Sigmoid colon (tissue), 7 donors: ENCODE measurements at places on chromosomes 16 and 17. TPM values are rescaled to one million over a fixed set of nuclear protein-coding genes. Genes with fewer than 3 reads are reported as not detected.

DNA sequence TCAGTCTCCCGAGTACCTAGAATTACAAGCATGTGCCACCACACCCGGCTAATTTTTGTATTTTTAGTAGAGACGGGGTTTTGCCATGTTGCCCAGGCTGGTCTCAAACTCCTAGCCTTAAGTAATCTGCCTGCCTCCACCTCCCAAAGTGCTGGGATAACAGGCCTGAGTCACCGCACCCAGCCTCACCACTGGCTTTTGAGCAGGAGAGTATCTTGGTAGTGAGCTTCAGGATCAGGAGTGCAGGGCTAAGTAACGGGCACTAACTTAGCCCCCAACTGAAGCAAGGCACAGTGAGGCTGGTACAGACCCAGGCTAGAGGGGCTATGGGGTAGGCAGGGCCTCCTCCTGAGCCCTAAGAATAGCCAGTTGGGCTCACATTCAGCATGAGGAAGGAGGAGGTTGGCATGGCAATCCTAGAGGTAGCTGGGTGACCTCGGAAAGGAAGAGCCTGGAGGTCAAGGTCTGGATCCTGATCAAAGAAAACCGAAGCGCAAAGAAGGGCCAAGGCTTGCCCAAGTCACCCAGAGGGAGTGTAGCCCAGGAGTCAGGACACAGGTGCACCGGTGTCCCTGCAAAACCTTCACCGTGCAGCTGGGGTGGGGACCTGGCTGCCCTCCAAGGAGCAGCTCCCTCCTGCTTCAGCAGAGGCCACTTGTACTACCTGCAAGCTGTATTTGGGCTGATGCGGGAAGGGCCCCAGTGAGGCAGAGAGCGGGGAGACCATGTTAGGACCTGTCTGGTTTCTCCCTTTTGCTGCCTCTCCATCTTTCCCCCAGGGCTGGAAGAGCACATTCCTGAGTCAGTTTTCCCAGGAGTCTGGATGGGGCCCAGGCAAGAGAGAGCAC, 1.3 kb upstream of the ADGRG5 start:
- DNase-seq = no peak

GRCh38 chr17:59004338-59005111, 102.2 kb downstream of the TRIM37 start:
- no peak for DNase-seq

DNA sequence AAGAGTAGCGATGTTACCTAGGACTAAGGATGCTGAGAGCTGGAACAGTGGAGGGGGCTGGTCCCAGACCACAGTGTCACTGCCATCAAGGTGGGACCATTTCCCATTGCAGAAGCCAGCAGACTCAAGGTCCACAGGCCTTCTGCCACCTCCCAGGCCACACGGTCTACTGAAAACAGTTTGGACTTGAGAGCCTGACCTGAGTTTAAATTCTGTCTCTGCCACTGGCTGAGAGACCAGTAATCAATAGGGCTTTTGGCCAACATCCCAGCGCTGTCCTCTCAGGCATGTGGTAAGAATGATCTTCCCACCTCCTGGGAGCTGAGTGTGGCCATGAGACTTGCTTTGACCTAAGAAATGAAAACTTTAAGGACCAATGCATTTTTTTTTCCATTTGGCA, 331.4 kb upstream of the CDH5 start:
- DNase-seq = no peak

DNA sequence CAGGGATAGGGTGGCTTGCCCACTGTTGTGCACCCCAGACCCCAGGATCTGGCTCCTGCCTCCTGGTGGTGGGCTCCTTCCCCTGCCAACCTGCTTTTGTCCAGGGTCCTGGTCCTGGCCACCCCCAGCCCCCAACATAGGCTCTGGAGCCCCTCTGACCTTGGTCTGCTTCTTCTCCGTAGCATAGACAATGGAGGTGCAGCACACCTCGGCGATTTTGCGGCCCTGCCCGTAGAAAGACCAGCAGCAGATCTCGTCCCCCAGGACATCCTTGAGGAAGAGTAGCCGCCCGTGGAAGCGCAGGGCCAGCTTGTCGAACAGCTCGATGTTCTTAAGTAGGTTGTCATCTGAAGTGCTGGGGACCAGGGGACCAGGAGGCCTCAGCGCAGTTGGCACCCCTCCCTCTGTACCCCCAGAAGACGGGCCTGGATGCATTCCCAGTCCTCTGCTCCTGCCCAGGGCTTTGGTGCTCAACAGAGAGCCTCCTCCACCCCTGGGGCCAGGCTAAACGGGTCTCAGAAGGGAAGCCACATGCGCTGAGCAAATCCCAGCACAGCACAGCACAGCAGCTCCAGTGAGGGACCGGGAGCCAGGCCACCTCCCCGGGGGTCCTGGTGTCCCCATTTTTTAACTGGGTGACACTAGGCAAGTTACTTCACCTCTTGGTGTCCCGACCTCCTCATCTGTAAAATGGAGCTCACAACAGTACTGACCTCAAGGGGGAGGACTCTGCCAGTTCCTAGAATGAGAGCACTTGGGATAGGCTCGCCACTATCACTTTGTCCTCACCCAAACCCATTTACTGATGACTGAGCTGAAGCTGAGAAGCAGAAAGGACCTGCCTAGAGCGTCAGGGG, 10.8 kb downstream of the ASPHD1 start:
- DNase-seq = no peak

DNA sequence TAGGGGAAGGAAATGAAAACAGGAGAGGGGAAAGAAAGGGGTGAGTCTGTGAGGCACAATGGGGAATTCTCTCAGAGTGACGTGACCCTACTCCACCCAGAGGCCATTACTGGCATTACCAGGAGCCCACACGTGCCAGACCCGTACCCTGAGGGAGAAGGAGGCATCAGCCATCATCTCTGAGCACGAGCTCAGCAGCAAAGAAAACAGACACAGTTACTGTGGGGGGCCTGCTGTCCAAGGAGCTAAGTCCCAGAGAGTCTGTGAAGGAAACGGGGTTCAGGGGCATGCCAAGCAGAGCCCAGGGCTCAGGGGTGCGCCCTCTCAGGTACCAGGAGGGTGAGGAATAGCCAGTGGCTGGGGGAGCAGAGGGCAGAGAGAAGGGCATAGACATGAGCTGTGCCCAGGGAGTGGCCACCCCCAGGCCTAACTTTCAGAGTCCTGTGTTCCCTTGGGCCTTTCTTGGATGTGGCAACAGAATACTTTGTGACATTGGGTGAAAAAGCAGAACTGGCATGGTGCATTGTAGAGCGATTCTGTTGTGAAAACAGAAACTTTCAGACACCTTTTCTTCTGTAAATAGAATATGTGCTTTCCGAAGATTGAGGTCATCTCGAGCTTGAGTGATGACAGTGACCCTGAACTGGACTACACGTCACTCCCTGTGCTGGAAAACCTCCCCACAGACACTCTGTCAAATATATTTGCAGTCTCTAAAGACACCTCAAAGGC, 11.3 kb downstream of the TAF1C start:
- no peak for DNase-seq

- DNase-seq = no peak
These were observed 1531.9 kb upstream of the CDH8 start for GRCh38 chr16:63568164-63568563.

DNA sequence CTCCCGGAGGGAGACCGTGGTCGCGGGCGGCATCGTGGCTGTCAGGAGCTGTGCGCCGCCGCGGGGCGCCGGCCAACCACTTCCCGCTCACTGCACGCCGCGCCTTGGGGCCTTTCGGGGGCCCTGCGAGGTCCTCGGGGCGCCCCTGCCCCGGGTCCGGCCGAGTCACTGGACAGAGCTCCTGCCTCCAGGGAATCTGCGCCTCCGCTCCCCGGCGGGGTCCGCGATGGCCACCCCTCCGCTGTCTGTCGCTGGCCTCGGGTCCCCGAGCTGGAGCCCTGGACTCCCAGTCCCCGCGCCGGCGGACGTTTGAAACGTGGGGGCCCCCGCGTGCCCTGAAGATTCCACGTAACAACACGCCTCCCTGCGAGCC, at the start of gene QRICH2:
QRICH2 (minus strand) TSS at position 311 of the 373 bp plus-strand sequence; CDS start at position 33, 278 bp downstream.
- peak; percentile 59 for DNase-seq

DNA sequence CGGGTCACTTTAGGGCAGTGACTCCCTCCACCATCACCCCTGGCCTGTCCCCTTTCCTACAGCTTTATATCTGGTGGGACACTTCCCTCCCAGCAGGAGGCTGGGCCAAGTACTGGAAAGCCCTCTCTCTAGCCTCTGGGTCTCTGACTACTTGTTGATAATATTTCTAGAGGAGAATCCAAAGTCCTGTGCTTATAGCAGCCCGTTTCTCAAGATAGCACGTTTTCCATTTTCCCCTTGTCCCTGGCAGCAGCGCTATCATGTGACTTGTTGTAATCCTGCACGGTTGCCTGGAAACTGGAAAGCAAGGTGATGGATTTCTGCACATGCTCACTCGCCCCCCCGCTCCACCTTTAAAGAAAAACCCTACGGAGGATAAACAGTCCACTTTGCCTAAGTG, 3.3 kb upstream of the AXIN2 start:
- DNase-seq = peak; percentile 84

Gene GPR139
- not detected for polyA plus RNA-seq

Gene TBC1D16
- polyA plus RNA-seq = 4.2 TPM
